ENCODE measurements at places on chromosomes 5 and 9.

- DNase-seq: no peak
Measured at GRCh38 chr5:107840592-107840991, 169.9 kb upstream of the EFNA5 start.

DNA sequence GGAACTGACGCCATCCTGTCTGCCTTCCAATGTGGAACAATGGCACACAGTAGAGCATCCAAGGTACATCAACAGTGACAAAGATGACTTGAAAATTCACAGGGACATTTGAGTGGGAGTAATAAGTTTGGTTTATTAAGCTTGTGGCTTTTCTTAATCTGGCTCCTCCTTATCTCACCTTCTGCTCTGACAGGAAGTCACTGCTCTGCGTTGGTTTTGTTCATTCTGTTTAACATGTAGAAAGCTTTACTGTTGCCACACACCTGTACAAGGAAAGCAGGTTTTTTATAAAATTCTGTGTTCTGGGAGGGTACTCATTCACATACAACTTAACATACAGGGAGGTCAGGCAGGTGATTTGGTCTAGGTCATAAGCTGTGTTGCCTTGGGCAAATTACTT lies 1.6 kb upstream of the GZMK start:
- no peak for DNase-seq

DNA sequence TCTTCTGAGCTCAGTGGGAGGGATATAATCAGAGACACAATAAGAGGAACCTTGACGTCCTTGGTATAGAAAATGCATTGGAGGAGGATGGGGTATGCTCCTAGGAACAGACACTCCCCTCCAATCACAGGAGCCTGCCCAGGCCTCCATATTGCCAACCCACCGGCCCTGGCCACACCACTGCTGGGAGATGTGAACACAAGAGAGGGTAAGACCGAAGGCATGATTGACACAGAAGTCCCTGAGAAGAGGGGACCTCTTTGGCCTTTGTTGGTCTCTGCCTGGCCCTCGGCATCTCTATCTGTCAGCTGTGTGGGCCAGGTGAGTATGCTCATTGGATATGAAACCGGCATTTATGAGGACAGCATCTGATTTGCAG lies 62.0 kb downstream of the CRB2 start:
- DNase-seq: no peak

DNA sequence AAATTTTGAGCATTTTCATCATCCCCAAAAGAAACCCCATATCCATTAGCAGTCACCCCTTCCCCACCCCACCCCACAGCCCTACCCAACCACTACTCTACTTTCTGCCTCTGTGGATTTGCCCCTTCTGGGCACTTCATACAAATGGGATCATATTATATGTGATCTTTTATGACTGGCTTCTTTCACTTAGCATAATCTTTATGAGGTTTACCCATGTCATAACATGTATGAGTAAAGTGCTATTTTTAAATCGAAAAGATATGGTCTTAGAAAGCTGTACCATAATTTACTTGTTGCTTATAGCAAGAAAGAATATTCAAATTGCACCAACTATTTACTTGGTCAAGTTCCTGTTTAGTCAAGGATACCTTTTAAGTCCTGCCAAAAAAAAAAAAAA lies 12.7 kb downstream of the ELP1 start:
- no peak for DNase-seq

- no peak for DNase-seq
Measured at GRCh38 chr9:70435948-70436347, 21.5 kb upstream of the KLF9 start.

DNA sequence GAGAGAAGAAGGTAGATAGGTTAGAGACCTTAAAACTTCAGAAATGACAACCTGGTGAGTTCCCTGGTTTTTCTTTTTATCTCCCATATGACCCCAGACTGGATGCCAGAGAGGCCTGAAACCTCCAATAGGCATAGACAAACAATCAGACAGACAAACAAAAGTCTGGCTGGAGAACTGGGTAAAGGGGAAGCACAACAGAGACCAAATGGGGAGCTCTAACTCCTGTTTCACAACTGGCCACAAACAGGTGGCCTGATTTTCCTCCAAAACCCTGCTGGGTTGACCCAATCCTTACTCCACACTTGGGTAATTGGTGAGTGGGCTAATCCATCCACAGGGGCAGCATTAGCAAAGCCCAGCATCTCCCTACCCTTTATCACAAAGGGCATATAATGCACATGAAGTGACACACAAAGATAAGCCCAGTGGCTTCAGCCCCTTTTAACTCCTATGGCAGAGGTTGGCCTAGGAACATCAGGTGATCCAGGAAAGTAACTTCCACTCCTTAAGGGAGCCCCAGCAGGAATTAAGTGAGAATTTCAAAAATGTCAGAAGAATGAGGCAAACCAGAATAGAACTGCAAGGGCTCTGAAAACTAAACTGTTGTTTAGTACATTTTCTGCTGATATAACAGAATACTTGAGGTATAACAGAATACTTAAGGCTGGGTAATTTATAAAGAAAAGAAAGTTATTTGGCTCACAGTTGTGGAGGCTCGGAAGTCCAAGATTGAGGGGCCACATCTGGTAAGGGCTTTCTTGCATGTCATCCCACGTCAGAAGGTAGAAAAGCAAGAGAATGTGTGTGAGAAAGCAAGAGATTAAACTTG lies 60.9 kb upstream of the ROR2 start:
- DNase-seq: no peak

DNA sequence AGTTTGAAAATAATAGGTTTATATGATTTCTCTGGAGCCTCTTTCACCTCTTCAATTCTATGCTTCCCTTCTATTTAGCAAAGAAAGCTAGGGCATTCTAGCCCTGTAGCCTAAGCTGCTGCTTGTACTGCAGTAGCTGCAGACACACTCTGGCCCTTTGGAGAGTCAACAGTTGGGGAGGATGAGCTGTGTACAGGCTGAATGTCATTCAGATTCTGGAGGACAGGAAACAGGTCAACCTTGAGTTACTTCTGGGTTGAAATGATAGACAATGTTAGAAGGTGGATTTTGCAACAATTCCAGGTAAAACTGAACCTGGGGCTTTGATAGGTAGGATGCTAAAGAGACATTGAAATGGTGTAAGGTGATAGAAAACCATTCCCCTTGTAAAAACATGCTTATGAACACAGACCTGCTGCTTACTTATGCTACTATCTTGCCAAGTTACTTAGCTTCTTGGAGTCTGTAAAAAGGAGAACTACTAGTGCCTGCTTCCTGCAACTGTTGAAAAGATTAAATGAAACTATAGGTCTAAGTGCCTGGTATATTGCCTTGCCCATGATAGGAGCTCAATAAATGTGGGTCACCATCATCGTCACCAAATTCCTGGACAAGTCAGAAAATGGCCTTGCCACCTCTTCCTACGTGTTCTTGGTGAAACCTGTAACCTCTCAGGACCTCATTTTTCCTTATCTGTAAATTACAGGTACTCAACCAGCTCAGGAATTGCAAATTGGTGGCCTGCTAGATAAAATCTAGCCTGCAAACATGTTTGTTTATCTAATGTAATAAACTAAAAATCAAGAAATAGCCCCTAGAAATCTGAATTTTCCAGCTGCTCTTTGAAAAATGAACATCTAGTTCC lies 83.7 kb downstream of the GALNT10 start:
- DNase-seq: no peak

DNA sequence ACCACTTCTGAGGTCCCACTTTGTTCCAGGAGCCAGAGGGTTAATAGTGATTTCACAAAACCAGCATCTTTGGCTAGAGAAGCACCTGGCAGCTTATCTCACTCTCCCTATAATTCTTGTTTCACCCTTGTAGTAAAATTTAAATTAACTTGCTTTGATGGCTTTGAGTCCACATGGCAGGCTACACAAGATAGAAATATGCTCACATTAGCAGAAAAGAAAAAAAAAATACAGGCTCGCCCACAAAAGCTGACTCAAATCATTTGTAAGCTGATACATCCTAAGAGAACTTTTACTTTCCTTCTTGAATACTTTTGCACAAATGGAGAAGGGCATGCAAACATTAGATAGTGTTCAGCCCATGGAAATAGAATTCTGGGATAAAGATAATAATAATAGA lies 36.2 kb downstream of the TNFSF15 start:
- DNase-seq: no peak

DNA sequence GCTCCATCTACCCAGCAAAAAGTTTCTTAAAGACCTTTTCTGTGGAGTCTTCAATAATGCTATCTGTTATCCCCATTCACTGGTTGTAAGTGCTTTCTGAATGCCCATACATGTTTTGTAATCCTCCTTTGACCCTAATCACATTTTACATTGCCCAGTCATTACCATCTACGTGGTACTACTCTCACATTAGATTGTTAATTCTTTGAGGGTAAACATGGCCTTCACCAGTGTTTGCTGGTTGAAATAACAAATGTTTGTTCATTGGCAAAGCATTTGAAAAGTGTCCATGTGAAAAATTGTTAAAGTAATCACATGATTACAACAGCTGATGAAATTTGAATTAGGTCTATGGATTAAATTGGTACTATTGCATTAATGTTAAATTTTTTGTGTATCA lies 31.8 kb downstream of the MEGF10 start:
- no peak for DNase-seq

DNA sequence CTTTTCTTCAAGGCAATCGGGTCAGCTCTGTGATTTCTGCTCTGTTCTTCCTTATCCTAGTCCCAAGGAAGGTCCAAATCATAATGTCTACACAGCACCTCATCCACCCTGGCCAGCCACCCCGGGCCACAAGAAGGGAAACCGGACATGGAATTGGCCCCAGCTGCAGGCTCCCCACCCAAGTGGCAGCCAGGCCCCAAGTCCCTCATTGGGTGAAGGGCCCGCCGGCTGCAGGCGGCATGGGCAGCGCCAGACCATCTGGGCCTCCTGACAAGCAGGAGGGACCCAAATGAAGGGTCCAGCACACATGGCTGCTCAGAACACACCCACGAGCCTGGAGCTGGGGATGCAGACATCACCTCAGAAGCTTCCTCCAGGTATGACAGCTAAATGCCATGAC lies 33.7 kb downstream of the BICD2 start:
- DNase-seq: peak; percentile 21

- DNase-seq: no peak
Measured at GRCh38 chr5:100542086-100542485, 6.9 kb downstream of the FAM174A start.

GRCh38 chr9:21677834-21678233 lies 124.6 kb upstream of the MTAP start:
- DNase-seq: no peak

GRCh38 chr9:76531231-76531780 lies 72.3 kb downstream of the GCNT1 start:
- DNase-seq: no peak

All from H9 (cell line).